Left lung (tissue), 14 donors: ENCODE measurements at places on chromosomes 11 and 22. TPM values are rescaled to one million over a fixed set of nuclear protein-coding genes. Genes with fewer than 3 reads are reported as not detected.

The TMEM126A gene
- 30.2 TPM for total RNA-seq

The LRRC10B gene
- total RNA-seq, result 0.29 TPM

The ISX gene
- not detected for total RNA-seq

The TRIM6 gene
- total RNA-seq, result 4.2 TPM

The OR51B2 gene
- total RNA-seq, result not detected

The MUC15 gene
- 7.1 TPM for total RNA-seq

The PDE3B gene
- 20.8 TPM for total RNA-seq

The OR51E2 gene
- total RNA-seq, result not detected

The OPCML gene
- not detected for total RNA-seq

The CSF2RB gene
- 11.5 TPM for total RNA-seq

The PTPRCAP gene
- 12.5 TPM for total RNA-seq

The CD81 gene
- total RNA-seq, result 641 TPM

The GLYAT gene
- not detected for total RNA-seq

The GUCY1A2 gene
- 31.7 TPM for total RNA-seq

The CYP2D6 gene
- total RNA-seq, result 0.96 TPM

The BARX2 gene
- total RNA-seq, result 0.24 TPM

The OLFML1 gene
- 44.2 TPM for total RNA-seq

- peaks cover 5% of the 10 kb centered on the region for H3K27me3 ChIP-seq
- no peak for DNase-seq
- no peaks in the 10 kb centered on the region for H3K36me3 ChIP-seq
- H3K4me3 ChIP-seq, result no peak overlapping the region
- H3K4me1 ChIP-seq, result no peaks in the 10 kb centered on the region
- no peak overlapping the region for H3K27ac ChIP-seq
These were observed 611.7 kb downstream of the NTM start for GRCh38 chr11:131982154-131982553.

GRCh38 chr11:81963018-81963417, 770.6 kb downstream of the FAM181B start:
- no peak for DNase-seq
- no peaks in the 10 kb centered on the region for H3K27me3 ChIP-seq
- no peaks in the 10 kb centered on the region for H3K36me3 ChIP-seq

GRCh38 chr22:41241133-41241676, 474 bp upstream of the CHADL start:
- no peaks in the 10 kb centered on the region for H3K36me3 ChIP-seq
- H3K27ac ChIP-seq, result no peak overlapping the region
- DNase-seq, result no peak
- no peaks in the 10 kb centered on the region for H3K27me3 ChIP-seq
- H3K4me3 ChIP-seq, result no peak overlapping the region

- peaks cover 12% of the 10 kb centered on the region for H3K4me1 ChIP-seq
- DNase-seq, result no peak
- no peak overlapping the region for H3K4me3 ChIP-seq
- no peaks in the 10 kb centered on the region for H3K36me3 ChIP-seq
- H3K27ac ChIP-seq, result no peak overlapping the region
These were observed 203.8 kb downstream of the CASP12 start for GRCh38 chr11:104694259-104695064.

DNA sequence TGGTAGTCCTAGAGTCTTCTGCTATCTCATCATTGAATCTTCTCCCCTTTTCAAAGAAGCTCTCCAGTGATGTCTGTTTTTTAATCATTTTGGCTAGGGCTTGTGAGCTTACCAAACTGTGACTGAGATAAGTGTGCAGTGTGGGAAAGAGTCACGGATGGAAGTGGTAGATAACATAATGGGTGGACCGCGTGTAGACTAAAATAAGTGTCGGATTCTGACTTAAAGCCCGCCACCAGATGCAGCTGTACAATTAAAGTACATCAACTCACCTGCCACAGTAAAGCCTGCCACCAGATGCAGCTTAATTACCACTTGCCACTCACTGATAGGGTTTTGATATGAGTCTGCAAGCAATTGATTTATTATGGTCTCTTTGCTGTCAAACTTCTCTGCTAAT, 581.5 kb downstream of the LRRC4C start:
- H3K36me3 ChIP-seq, result no peaks in the 10 kb centered on the region
- no peak for DNase-seq
- no peaks in the 10 kb centered on the region for H3K4me1 ChIP-seq
- no peak overlapping the region for H3K27ac ChIP-seq
- H3K4me3 ChIP-seq, result no peak overlapping the region

- H3K4me1 ChIP-seq, result no peaks in the 10 kb centered on the region
- DNase-seq, result no peak
- H3K27ac ChIP-seq, result no peak within 1 kb of the TSS
- H3K4me3 ChIP-seq, result no peak within 1 kb of the TSS
- H3K27me3 ChIP-seq, result peaks cover 100% of the 10 kb centered on the region
These were observed at the start of gene PDE2A for GRCh38 chr11:72673943-72674828. Gene PDE2A, minus strand, starts transcription at chr11:72674422. Its CDS starts 215 bp downstream, at chr11:72674207.

- H3K27me3 ChIP-seq, result no peaks in the 10 kb centered on the region
- peak overlapping the region; percentile 72 for H3K27ac ChIP-seq
These were observed 61.0 kb downstream of the APIP start for GRCh38 chr11:34855021-34855753.

DNA sequence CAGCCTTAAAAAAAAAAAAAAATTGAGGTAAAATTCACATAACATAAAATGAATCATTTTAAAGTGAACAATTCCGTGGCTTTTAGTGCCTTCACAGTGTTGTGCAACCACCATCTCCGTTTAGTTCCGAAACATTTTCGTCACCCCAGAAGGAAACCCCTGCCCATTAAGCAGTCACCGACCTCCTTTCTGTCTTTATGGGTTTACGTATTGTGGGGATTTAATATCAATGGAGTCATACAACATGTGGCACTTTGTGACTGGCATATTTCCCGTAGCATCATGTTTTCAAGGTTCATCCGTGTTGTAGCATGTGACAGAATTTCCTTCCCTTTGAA, 65.5 kb downstream of the BCR start:
- DNase-seq, result no peak
- peaks cover 73% of the 10 kb centered on the region for H3K4me1 ChIP-seq
- no peaks in the 10 kb centered on the region for H3K27me3 ChIP-seq
- no peaks in the 10 kb centered on the region for H3K36me3 ChIP-seq

- no peak overlapping the region for H3K27ac ChIP-seq
- no peaks in the 10 kb centered on the region for H3K4me1 ChIP-seq
- H3K4me3 ChIP-seq, result no peak overlapping the region
- peaks cover 11% of the 10 kb centered on the region for H3K36me3 ChIP-seq
- no peaks in the 10 kb centered on the region for H3K27me3 ChIP-seq
These were observed 34.8 kb downstream of the MIAT start for GRCh38 chr22:26692215-26692614.

DNA sequence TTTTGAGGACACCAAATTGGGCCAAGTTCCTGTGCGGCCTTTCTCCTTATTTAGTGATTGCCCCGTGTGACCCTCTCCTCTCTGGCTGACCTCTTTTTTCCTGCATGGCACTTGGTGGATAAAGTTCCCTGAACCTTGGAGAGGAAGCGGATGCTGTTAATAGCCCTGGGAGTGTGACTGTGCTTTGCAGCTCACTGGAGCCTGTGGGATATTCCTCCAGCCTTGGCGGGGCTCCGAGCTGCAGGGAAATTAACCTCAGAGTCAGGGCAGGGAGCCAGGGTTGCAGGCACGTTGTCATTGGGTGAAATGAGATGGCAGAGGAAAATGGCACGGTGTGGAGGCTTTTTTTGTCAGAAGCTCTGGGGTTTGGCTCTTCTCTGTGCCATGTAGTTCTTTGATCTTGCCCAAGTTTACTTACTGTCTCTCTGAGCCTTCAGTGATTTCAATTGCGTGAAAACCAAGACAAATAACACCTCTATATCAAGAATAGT, 965 bp downstream of the OR9Q1 start:
- H3K27ac ChIP-seq, result peak overlapping the region; percentile 24
- H3K4me3 ChIP-seq, result no peak overlapping the region
- H3K4me1 ChIP-seq, result peaks cover 5% of the 10 kb centered on the region
- H3K36me3 ChIP-seq, result no peaks in the 10 kb centered on the region

- H3K4me3 ChIP-seq, result no peak overlapping the region
- no peaks in the 10 kb centered on the region for H3K27me3 ChIP-seq
- DNase-seq, result no peak
- no peaks in the 10 kb centered on the region for H3K36me3 ChIP-seq
- H3K27ac ChIP-seq, result no peak overlapping the region
These were observed 97.4 kb upstream of the POU2AF2 start for GRCh38 chr11:111148121-111148520.

DNA sequence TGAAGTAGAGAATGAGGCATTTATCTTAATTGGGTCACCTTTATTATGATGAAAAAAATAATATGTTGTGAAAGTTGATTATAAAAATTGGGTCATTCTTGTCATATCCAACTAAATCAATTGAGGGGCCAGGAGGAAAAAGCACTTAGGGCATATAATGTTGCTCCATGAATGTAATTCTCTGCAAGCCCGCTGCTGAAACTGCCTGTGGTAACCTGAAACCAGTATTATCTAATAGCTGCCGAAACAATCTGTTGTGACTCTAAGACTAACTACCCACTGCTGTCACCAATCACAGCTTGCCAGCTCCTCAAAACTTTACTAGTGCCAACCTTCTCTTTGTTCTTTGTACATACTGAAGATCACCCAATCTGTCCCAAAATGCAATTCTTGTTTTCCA, 115.8 kb downstream of the ATG16L2 start:
- H3K27me3 ChIP-seq, result no peaks in the 10 kb centered on the region
- peaks cover 1% of the 10 kb centered on the region for H3K4me1 ChIP-seq
- no peak overlapping the region for H3K4me3 ChIP-seq
- no peak for DNase-seq

GRCh38 chr11:76885390-76886097, 24.8 kb downstream of the ACER3 start:
- no peaks in the 10 kb centered on the region for H3K4me1 ChIP-seq
- no peak for DNase-seq
- no peaks in the 10 kb centered on the region for H3K36me3 ChIP-seq
- no peak overlapping the region for H3K27ac ChIP-seq

GRCh38 chr11:45818961-45819605, 14.1 kb downstream of the SLC35C1 start:
- no peak overlapping the region for H3K4me3 ChIP-seq
- no peaks in the 10 kb centered on the region for H3K27me3 ChIP-seq
- H3K27ac ChIP-seq, result no peak overlapping the region
- no peaks in the 10 kb centered on the region for H3K36me3 ChIP-seq
- no peaks in the 10 kb centered on the region for H3K4me1 ChIP-seq

DNA sequence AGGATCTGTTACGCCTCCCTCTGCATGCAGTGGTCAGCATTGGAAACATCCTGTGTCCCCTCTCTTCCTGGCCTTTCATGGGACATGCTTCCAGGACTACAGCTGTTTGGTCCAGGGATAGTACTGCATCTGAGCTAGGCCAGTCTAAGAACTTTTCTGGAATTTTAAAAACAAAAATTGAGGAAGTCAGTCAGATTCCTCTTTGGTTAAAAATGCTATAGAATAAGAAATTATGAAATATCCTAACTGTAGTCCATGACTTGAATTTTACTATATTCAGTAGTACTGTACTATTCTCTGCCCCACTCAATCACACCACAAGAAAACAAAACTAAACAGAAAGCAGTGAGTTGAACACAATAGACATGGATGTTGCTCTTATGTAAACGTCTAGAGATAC, 201.0 kb upstream of the CADM1 start:
- H3K27me3 ChIP-seq, result peaks cover 2% of the 10 kb centered on the region
- peaks cover 31% of the 10 kb centered on the region for H3K4me1 ChIP-seq
- no peak overlapping the region for H3K4me3 ChIP-seq
- no peaks in the 10 kb centered on the region for H3K36me3 ChIP-seq
- no peak for DNase-seq

GRCh38 chr11:132046288-132046865, 676.0 kb downstream of the NTM start:
- no peaks in the 10 kb centered on the region for H3K36me3 ChIP-seq
- no peaks in the 10 kb centered on the region for H3K4me1 ChIP-seq
- no peak for DNase-seq
- H3K27me3 ChIP-seq, result no peaks in the 10 kb centered on the region
- H3K4me3 ChIP-seq, result no peak overlapping the region

DNA sequence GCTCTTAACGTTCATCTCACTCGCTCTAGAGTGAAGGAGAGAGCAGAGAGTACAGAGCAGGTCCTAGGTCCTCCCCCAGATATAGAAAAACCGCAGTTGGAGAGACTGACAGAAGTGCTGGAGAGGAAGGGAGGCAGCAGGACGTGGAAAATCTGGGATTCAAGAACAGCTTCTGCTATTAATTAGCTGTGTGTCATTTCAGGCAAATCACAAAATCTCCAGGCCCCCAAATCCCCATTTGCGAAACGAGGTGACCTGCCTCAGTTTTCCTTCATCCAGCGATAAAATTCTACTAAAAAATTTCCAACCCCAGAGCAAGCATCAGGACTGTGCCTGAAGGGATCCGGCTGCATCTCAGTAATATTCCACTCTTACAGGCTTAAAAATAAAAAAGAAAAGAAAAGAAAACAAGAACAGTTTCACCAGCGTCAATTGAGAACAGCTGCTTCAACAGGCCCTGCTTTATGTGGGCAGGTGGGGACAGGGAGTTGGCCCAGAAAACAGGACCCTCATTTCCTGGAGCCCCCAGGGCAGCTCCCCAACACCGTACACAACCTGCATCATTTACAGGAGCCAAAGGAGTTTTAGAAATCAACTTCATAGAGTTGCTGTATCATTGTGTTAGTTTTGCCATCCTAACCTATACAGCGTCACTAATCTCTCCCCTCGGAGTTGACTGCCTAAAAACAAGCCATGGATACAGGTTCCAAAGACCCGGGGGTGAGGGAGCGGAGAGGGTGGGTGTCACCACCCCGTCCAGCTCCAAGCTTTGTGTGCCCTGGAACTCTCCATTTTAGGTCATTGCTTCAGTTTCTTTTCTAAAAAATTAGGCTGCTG, 2.3 kb upstream of the MALAT1 start:
- H3K27ac ChIP-seq, result peak overlapping the region; percentile 99
- H3K27me3 ChIP-seq, result no peaks in the 10 kb centered on the region
- peak overlapping the region; percentile 50 for H3K4me3 ChIP-seq
- peaks cover 2% of the 10 kb centered on the region for H3K36me3 ChIP-seq
- DNase-seq, result no peak
- peaks cover 47% of the 10 kb centered on the region for H3K4me1 ChIP-seq

- no peaks in the 10 kb centered on the region for H3K36me3 ChIP-seq
- H3K27me3 ChIP-seq, result no peaks in the 10 kb centered on the region
- no peak overlapping the region for H3K4me3 ChIP-seq
- no peak overlapping the region for H3K27ac ChIP-seq
- no peak for DNase-seq
These were observed 348.9 kb downstream of the CADM1 start for GRCh38 chr11:115155320-115155719.

DNA sequence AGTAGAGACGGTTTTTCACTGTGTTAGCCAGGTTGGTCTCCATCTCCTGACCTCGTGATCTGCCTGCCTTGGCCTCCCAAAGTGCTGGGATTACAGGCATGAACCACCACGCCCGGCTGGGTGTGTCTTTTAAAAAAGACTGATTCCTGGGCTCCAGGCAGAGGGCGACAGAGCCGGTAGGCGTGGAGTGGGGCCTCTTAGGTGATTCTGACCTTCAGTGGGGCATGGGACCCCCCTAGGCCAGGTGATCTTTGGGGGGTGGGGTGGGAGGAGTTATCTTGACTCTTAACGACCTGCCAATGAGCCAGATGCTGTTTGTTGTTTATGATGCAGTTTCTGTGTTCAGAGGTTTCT, 12.9 kb upstream of the SORL1-AS1 start:
- H3K4me1 ChIP-seq, result peaks cover 31% of the 10 kb centered on the region
- no peak overlapping the region for H3K27ac ChIP-seq
- DNase-seq, result no peak
- no peaks in the 10 kb centered on the region for H3K27me3 ChIP-seq
- no peaks in the 10 kb centered on the region for H3K36me3 ChIP-seq

GRCh38 chr11:34274712-34275398, 83.0 kb downstream of the ABTB2 start:
- no peaks in the 10 kb centered on the region for H3K36me3 ChIP-seq
- no peaks in the 10 kb centered on the region for H3K4me1 ChIP-seq
- H3K27me3 ChIP-seq, result peaks cover 5% of the 10 kb centered on the region
- H3K27ac ChIP-seq, result peak overlapping the region; percentile 61
